ENCODE measurements at places on chromosomes 11 and 22. TPM values are rescaled to one million over a fixed set of nuclear protein-coding genes. Genes with fewer than 3 reads are reported as not detected.

Gene PPFIBP2
- 4.4 TPM for total RNA-seq

Gene CAVIN3
- total RNA-seq: 72.5 TPM

Gene ART5
- total RNA-seq: not detected

Gene FAM83F
- total RNA-seq: 0.51 TPM

Gene HTR3B
- total RNA-seq: not detected

Gene TIMP3
- total RNA-seq: 0.22 TPM

Gene PLAAT5
- total RNA-seq: 0.26 TPM

Gene SLC6A5
- not detected for total RNA-seq

Gene KCNK4
- total RNA-seq: not detected

Gene NLRP14
- not detected for total RNA-seq

Gene NCR3LG1
- 5.9 TPM for total RNA-seq

Gene LDHAL6A
- not detected for total RNA-seq

Gene HEPACAM
- not detected for total RNA-seq

Gene SLC22A9
- not detected for total RNA-seq

Gene FOLR1
- not detected for total RNA-seq

Gene DEFB131B
- not detected for total RNA-seq

Gene F2
- not detected for total RNA-seq

Gene SAA1
- not detected for total RNA-seq

Gene TCN1
- not detected for total RNA-seq

Gene PVALB
- not detected for total RNA-seq

Gene PKDREJ
- not detected for total RNA-seq

Gene LAYN
- total RNA-seq: 0.85 TPM
